ENCODE measurements at places on chromosomes 12 and 14.

DNA sequence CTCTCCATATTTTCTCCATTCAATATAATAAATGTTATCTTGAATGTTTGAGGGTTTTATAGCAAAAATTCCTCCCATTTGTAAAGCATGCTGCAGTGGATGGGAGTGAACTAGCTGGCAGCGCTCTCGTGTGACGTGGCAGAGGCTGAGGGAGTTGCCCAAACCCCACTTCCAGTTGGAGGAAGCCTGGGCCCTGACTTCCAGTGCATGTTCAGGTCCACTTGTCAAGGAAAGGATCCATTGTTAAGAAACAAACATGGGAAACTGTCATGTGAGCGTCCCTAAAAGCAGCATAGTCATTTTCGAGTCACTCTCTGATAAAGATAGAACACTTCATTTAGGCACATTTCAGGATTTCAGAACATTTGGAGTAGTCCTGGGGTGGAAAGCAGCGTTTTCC, 116.6 kb downstream of the SLC25A47 start:
- DNase-seq = no peak

GRCh38 chr12:113420996-113421595, 1.1 kb upstream of the SDSL start:
- no peak for DNase-seq

- DNase-seq = no peak
Measured at GRCh38 chr12:89968151-89968700, 259.6 kb upstream of the ATP2B1 start.

- no peak for DNase-seq
Measured at GRCh38 chr12:32089156-32089555, 17.5 kb upstream of the BICD1 start.

DNA sequence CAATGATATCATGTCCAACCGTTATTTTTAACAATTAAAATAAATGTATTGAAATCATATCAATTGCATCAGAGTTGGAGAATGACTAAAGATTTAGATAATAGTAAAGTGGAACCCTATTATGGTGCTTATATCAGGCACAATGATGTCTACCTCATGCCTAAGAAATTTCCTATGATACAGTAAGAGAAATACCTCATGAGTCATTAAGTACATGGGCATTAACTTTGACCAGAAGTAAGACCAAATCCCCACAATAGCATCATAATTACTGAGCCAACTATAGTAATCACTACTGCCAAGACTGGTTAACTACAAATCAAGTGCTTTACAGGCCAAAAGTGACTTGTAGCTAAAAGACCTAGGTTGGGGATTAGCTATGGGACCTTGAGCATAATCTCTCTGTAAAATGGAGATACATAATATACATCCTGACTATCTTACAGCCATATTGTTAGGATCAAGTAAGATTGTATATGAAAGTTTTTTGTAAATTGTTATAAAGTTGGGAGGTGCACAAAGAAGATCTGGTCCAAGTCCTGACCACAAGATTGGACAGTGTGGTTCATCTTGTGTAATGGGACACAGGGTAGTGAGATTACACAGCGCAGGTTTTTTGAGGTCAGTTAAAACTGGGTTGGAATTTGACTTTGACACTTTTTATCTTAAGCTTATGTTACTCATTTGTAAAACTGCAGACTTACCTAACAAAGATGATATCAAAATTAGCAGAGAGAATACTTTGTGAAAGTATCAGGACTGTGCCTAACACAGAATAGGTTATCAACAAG, 60.5 kb downstream of the ERGIC2 start:
- DNase-seq = no peak

- DNase-seq = no peak
Measured at GRCh38 chr14:33401311-33401710, 462.6 kb downstream of the NPAS3 start.

GRCh38 chr12:4556735-4557530, 5.1 kb upstream of the DYRK4 start:
- DNase-seq = no peak
